ENCODE measurements at places on chromosomes 11 and 22.

DNA sequence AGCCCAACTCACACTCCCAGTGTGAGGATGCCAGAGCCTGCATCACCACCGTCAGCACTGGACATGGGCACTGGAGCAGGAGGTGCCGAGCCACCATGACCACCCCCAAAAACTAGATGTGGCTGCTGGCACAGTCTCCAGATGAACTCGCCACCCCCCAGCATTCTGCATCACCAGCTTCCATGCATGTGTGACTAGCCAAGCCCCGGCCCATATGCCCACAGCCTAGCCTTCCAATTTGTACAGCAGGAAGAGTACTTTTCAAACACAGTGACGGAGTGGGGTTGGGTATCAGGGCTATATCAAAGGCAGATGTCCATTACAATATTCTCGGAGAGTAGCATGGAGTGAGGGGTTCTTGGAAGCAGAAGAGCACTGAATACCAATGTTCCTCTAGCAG is 62.9 kb downstream of the SMCO4 start:
- no peak for DNase-seq

DNA sequence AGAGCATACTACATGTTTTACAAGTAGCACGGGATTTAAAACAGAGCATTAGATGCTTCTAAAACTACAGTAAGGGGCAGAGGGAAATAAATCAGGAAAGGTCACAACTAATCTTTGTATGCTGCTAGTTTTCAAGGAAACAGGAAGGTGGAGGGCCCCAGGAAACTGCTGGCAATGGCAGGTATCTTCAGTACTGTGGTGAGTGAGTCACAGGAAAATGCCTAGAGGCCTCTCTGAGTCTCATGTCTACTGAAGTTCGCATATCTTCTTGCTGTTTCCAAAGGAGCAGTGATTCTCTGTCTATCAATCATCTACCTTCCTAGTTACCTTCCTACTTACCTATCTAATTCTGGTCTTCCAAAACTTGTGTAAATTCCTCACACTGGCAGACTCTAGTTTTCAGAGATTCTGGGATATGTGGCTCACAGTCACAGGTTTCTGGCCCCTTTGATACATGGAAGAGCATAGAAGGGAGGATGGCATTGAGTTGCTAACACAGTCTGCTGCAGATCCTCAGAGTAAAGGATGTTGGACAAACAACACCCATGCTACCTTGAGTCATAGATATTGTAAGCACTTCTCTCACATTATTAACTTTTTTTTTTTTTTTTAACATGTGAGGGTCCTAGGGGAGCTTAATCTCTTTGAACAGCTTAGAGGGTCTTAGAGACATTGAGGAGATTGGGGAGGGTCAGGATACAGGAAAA is 58.8 kb upstream of the SYN3 start:
- DNase-seq: no peak

- no peak for DNase-seq
Observed at GRCh38 chr11:65403607-65404121, 17.2 kb downstream of the FRMD8 start.

DNA sequence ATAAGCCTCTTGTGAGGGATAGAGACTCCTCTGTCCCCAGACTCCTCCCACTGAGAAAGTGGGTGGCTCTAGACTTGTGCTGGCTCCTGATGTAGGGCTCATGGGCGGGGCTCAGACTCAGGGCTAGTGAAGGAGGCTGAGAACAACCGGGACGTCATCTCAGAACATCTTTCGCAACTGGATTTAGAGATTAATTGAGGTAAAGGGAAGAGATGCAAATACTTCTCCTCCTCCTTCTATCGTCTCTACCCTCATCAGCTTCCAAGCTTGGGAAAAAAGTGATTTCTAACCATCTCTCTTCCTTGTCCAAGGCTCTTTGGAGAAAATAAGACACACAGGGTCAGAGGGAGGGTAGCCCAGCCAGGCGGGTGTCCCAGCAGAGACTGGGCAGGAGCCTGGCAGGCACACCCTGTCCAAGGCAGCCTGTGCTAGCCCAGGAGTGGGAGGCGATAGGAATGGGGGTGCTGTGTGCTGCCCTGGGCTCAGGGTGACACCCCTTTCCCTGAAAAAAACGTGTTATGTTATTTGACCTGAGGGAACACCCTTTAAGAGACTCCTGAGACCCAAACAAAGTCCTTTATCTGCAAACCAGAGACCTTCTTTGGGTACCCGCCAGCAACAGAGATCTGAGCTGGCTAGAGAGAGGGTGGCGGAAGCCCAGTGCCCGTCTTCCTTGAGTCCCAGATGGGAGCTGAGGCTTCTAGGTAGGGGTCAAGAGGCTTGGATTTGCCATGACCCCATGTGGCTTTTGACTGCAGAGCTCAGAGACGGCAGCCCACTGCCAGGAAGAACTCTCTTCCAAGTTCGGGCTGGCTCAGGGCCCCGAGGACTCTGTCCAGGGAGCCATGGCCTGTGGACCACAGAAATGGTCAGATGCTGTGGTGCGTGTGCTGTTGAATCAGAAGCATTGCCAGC is 160.9 kb downstream of the ADAMTS15 start:
- no peak for DNase-seq

DNA sequence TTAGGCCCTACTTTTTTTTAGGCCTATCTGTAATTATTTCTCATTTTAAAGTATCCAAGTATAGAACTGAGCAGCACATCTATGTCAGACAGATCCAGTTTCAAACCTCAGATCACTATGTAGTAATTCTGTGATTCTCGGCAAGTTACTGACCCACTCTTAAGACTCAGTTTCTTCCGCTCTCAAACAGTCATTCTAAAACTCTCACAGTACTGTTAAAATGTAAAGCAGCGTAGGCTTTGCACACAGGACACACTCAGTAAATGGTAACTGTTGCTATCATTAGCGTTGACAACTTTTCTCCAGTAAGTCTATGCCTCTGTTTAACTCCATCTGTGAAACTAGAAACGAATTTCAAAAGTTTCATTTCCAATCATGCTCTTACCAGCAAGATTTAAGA is 277.1 kb downstream of the TTC28 start:
- DNase-seq: no peak

DNA sequence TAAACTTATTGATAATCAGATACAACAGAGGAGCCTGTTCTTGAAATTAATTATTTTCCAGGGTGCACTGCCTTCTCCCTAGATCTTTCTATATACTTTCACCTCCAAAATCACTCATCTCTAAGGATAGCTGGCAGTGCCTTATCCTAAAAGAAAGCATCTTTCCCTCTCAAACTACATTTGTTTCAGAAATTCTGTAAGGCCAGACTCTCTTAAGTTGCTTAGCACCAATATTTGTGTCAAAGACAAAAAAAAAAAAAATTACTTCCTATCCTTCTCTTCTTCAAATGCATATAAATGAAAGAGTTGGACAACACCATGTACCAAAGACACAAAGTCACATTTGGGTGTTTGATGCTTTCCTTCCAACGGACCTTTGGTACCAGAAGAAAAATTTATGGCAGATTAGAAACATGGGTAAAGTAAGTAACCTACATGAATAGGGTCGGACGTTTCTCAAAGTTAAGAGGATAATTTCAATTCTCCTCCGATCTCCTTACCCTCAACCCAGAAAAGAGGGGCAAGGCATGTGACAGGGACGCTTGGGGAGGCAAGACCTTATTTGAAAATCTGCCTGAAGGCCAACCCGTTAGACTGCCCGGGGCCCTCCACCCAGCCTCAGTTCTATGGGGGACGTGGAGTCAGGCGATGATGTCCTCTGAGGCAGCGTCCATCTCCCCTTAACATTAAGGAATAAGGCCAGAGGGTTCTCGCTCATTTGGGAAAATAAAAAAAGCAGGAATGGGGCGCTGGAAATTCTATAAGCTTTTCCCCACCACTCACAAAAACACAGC is 66.3 kb downstream of the ETS1 start:
- no peak for DNase-seq

- DNase-seq: no peak
Observed at GRCh38 chr11:106076171-106076918, 802 bp downstream of the KBTBD3 start.

DNA sequence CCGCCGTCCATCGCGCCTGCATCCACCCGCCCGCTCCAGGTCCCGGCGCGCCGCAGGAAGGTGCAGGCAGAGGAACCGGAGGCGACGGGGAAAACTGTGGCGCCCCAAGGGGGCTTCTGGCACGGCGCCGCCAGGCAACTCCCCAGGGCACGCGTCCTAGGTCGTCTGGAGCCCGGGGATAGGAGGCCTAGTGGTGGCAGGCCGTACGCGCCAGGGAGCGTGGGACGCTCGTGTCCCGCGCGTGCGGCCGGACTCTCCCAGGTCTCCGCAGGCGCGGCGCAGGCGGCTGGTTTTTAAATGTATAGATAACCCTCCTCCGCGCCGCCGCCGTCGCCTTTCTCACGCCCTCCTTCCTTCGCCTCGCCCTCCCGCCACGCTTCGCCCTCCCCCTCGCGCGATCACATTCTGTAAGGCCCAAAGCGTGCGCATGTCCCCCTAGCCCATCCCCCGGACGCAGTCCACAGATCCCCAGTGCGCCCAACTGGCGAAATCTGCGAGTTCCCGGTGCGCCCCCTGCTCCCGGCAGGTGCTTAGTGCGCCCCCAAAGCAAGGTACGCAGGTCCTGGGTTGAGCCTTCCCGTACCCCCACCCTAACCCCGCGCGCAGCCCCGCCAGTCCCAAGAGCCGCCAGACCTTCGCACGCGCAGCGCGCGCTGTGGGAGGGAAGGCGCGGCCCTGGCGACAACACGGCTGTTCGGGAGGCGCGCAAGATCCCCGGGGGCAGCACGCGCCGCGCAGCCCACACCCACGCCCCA is at the start of gene ASCL2:
Gene ASCL2 (minus strand): TSS at position 267 of the 755 bp plus-strand sequence. CDS start 256 bp downstream, at position 11.
- DNase-seq: no peak

GRCh38 chr11:60168306-60168705 is 14.6 kb downstream of the MS4A6A start:
- no peak for DNase-seq

GRCh38 chr22:29724843-29725242 is 5.0 kb downstream of the CABP7 start:
- DNase-seq: no peak

GRCh38 chr11:63719987-63720386 is 38.7 kb downstream of the RTN3 start:
- DNase-seq: no peak

- no peak for DNase-seq
Observed at GRCh38 chr22:19901577-19902244, 39.9 kb upstream of the COMT start.

- DNase-seq: no peak
Observed at GRCh38 chr22:50025993-50026392, 13.4 kb upstream of the IL17REL start.

- DNase-seq: no peak
Observed at GRCh38 chr22:33504941-33505625, 415.2 kb downstream of the LARGE1 start.

GRCh38 chr11:131652231-131652630 is 281.8 kb downstream of the NTM start:
- DNase-seq: no peak

GRCh38 chr22:28025866-28026575 is 107.0 kb upstream of the PITPNB start:
- DNase-seq: no peak

DNA sequence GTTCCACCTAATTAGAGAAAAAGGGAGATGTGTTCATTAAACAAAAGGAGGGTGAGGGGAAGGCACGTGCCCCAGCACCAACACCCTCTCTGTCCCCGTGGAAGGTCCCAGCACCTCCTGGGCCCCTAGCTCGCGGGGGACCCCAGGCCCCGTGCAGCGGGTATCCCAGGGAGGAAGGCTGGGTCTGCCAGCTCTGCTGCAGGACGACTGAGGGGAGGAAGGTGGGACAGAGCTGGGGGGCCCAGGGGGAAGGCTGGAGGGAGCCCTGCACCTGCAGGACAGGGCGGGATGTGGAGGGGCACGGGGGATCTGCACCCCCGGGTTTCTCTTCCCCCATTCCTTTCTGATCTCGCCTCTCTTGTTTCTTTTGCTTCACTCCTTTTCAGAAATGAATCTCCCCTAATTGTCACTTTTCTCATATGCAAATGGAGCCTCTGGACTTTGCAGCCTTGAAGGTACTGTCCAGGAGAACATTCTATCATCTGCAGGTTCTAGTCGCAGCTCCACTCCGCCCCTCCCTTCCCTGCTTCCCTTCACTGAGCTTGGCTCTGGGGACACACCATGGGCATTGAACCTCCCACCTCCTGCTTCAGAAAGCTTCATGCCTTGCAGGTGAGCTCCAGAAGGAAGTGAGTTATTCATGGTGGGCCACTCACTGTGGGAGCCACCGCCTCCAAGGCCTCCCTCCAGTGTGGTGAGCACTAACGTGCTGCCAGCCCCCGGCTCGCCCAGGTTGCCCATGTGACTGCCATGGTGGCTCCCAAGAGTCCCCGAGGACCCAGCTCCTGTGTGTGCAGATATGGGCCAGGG is 111.0 kb downstream of the ST3GAL4 start:
- no peak for DNase-seq

DNA sequence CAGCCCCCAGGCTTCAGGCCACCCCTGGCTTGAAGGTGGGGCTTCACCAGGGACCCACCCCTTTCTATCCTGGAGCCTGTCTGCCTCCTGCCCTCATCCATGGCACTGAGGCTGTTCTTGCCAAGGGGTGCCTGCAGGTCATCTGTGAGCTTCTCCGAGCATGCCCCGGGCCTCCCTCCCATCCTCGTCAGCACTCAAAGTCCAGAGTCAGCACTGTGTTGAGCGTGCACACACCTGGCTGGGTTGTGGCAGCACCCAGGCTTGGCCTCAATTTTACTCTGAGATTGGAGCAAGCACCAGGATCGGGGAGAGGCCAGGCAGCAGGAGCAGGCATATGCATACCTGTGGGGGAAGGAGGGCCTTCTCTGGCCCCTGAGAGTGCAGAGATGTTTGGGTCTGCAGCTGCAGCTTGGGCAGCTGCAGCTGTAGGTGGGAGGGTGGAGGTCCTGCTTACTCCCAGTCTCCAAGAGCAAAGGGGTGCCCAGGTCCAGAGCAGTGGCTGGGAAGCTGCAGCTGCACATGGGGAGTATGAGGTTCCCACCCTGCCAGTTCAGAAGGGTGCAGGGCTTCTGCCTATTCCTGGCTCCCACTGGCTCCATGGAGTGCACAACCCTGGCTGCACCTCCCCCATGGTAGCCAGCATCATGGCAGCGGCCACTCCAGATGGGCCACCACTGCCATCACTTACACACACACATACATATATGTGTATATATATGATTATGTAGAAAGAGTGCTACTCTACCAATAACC is 488.7 kb downstream of the JRKL start:
- no peak for DNase-seq

DNA sequence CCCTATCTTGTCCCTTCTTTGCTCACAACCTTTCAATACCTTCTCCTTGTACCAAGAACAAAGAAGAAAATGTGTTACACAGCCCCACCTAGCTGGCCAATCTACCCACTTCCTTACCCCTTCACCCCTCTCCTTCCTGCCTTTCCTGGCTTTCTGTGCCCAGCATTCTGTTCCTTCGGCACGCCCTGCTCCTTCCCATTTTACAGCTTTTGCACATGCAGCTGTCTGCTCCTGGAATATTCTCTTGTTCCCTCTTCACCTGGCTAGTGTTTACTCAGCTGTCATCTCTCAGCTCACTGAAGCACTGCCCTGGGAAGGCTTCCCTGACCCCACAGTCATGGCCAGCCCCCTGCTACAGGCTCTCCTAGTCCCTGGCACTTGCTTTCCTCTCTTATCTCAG is 30.7 kb downstream of the SERPINH1 start:
- peak; percentile 68 for DNase-seq
